ENCODE measurements at places on chromosomes 4 and X.

GRCh38 chr4:143372093-143372915 lies 35.6 kb downstream of the GAB1 start:
- no peak for DNase-seq

DNA sequence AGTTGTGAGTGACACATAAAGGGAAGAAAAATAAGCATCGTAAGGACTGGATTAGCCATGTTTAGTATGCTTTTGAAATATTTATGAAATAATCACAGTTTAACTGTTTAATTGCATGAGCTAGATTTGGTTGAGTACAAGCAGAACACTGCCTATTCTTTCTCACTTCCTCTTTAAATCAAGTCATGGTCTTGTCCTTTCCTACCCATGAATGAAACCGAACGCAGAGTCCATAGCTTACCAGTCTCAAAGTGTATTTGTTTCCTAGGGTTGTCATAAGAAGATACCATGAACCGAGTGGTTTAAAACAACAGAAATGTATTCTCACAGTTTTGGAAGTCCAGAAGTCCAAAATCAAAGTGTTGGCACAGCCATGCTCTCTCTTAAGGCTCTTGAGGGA lies 684.0 kb upstream of the MAGEB2 start:
- DNase-seq, result no peak

- peak; percentile 1 for DNase-seq
These were observed 755 bp downstream of the ANKRD17 start for GRCh38 chr4:73257651-73258435.

GRCh38 chrX:7158468-7158990 lies 10.6 kb upstream of the PUDP start:
- no peak for DNase-seq
